Activated CD8-positive, alpha-beta memory T cell treated with anti-CD3 and anti-CD28 coated beads, Interleukin-2, amount 10 ng/mL, durations not matched to agents 7 days and 5 days (primary cell): ENCODE measurements at places on chromosomes 3 and 15. TPM values are rescaled to one million over a fixed set of nuclear protein-coding genes. Genes with fewer than 3 reads are reported as not detected.

NUP210 gene
- 186 TPM for total RNA-seq

FGD5 gene
- total RNA-seq: not detected

DNA sequence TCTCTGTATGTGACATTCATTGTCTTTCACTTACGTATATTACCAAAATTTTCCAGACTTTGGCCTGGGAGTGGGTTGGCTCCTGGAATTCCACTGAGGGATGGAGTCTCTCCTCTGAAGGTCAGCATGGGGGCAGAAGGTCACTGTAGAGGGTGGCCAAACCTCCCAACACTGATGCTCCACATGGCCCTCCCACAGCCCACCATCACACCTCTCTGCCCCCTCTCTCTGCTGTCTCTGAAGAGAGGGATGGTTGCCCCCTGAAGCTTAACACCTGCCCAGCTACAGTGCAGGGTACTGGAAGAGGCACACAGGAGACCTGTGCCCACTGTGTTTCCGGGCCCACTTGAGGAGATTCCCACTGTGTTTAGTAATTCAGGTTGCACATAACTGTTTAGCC lies 52.2 kb downstream of the CMTM6 start:
- no peak overlapping the region for H3K4me3 ChIP-seq
- H3K27me3 ChIP-seq: no peaks in the 10 kb centered on the region

DNA sequence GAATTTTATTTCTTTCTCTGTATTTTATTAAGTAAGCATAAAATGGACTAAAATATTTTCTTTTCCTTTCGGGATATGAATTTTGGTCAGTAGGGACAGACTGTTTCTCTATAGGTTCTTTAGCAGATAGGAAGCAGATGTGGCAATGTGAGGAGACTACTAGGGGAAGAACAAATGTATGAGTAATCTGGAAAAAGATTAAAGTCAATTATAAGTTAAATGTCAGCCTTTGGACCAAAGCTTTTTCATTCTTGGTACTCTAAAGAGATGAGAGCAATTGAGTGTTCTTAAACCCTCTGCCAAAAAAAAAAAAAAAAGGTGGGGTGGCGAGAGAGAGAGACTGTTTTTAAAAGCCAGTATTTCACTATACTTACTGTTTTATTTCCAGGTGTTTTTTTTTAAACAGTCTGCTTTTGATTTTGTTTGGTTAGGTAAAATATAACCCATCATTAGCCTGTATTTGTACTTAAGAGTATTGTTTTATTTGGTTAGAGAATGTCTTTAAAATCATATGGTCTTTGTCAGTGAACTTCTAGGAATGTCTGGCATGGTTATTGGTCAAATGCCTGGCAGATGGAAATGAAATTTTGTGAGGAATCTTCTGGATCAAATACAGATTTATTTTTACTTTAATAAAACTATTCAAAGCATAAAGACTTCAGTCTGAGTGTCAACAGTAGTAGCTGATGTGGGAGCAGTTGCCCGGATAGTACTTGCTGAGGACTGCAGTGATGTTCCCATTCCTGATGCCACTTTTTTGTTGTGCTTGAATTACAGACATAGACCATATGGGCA lies 63.8 kb downstream of the LRRC49 start:
- no peak for DNase-seq
- no peaks in the 10 kb centered on the region for H3K36me3 ChIP-seq
- H3K27me3 ChIP-seq: peaks cover 12% of the 10 kb centered on the region
- H3K4me3 ChIP-seq: no peak overlapping the region
- H3K4me1 ChIP-seq: no peaks in the 10 kb centered on the region

DAZL gene
- total RNA-seq: not detected

CYP11A1 gene
- not detected for total RNA-seq

DNA sequence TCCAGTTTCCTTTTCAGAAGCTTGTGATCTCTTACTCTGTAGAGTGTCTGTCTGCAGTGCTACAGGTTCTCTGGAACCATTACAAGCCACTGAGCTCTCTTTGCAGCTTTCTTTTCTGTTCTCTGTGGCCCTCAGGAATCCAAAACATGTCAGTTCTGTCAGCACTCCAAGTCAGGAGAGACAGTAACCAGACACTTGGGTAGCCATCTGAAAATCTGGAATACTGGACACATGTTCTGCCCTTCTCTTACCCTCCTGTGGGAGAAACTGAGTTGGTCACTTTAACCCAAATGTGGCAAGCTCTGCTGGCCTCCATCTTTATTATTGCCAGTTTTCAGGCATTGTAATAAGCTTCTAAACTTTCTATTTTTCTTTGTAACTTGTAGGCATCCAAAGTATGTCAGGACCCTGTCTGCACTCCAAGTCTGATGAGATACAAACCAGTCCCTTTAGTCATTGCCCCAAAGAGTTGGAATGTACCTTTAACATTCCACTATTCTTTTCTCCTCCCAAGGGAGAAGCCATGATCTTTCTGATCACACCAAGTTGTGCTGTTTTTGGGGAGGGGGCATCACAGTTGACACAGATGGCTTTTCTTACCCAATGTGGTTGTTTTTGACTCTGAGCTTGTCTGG lies 183.7 kb downstream of the DPH6 start:
- H3K4me1 ChIP-seq: no peaks in the 10 kb centered on the region
- no peak overlapping the region for H3K4me3 ChIP-seq

GUCA1C gene
- not detected for total RNA-seq

GRCh38 chr3:127590282-127590592 lies 296 bp downstream of the TPRA1 start:
- H3K4me3 ChIP-seq: peak overlapping the region; percentile 88
- H3K4me1 ChIP-seq: peaks cover 26% of the 10 kb centered on the region
- H3K36me3 ChIP-seq: peaks cover 3% of the 10 kb centered on the region
- DNase-seq: peak; percentile 57
- peak overlapping the region; percentile 43 for H3K27ac ChIP-seq

GRCh38 chr15:85380812-85381642 lies 624 bp downstream of the AKAP13 start:
- peak; percentile 68 for DNase-seq
- H3K27ac ChIP-seq: peak overlapping the region; percentile 94
- peak overlapping the region; percentile 78 for H3K4me3 ChIP-seq
- peaks cover 61% of the 10 kb centered on the region for H3K4me1 ChIP-seq
- no peaks in the 10 kb centered on the region for H3K27me3 ChIP-seq

- H3K4me3 ChIP-seq: no peak overlapping the region
- H3K27ac ChIP-seq: no peak overlapping the region
- H3K27me3 ChIP-seq: no peaks in the 10 kb centered on the region
- peaks cover 5% of the 10 kb centered on the region for H3K36me3 ChIP-seq
- no peaks in the 10 kb centered on the region for H3K4me1 ChIP-seq
Measured at GRCh38 chr3:67691207-67691606, 36.8 kb upstream of the SUCLG2 start.

GRCh38 chr15:98599909-98600691 lies 48.2 kb upstream of the IGF1R start:
- peaks cover 4% of the 10 kb centered on the region for H3K27me3 ChIP-seq
- H3K4me1 ChIP-seq: peaks cover 15% of the 10 kb centered on the region
- H3K36me3 ChIP-seq: no peaks in the 10 kb centered on the region
- peak overlapping the region; percentile 37 for H3K27ac ChIP-seq

DNA sequence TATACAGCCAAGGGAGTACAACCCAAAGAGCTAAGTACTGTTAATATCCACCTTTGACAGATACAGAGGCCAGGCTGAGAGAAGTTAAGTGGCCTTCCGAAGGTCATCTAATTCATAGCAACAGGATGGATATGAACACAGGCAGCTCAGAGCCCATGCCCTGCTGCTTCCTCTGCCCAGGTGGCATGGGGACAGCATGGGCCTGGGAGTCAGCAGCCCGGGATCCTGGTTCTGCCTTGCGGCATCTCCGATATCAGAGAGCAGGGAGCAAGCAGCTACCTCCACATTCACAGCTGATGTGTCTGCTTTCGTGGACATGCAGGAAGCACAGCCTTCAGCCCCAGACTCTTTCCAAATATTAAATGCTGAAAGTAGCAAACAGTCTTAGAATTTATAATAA lies 55.6 kb downstream of the STARD5 start:
- H3K4me3 ChIP-seq: no peak overlapping the region
- no peaks in the 10 kb centered on the region for H3K36me3 ChIP-seq
- peaks cover 7% of the 10 kb centered on the region for H3K27me3 ChIP-seq
- no peak overlapping the region for H3K27ac ChIP-seq
- no peak for DNase-seq

DNA sequence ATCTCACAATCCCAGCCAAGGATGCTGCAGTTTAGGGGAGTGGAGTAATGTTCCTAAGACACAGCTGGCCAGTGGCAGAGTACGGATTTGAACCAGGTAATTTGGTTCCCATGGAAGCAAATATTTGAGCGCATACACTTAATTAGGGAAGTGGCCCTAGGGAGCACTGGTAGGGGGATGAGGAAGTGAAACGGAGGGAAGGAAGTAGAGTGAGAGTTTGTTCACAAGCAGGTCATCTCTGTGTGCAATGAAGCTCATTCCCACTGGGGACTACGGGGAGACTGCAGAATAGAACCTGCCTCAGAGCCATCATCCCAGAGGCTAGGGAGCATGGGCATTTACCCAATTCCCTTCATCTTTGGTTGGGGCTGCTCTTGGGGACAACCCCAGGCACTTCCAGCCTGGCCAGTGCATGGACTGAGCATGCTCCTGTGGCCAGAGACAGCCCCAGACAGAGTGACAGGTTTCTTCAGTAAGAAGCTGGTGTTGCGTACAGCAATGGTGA lies 317.2 kb upstream of the PROK2 start:
- peaks cover 22% of the 10 kb centered on the region for H3K4me1 ChIP-seq
- H3K27me3 ChIP-seq: peaks cover 5% of the 10 kb centered on the region
- no peak overlapping the region for H3K4me3 ChIP-seq

DNA sequence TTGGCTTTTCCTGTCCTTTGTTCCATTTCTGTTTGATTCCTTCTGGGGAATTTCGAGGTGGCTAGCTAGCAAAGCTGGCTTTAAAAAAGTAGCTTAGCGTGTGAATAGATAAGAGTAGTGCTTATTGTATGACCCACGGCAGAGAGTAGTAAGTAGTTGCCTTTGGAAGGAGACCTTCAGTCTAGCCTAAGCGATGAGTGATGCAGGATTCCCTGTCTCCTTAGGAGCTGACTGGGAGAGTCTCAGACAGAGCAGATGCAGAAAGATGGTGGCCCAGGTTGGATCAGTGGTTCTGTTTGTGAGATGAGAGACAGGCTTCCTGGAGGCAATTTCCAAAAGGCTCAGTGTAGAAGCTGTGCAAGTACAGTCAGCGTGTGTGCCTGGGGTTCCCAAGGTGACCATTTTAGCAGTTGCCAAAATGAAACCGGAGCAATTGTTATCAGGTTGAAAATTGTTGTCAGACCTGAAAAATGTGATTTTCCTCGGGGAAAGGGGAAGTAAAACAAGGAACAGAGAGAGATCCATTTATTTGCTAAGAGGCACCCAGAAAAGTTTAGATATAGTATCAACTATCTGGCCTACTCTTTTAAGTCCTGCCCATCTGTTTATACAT lies 681 bp upstream of the IL5RA start:
- peaks cover 7% of the 10 kb centered on the region for H3K27me3 ChIP-seq
- peaks cover 25% of the 10 kb centered on the region for H3K4me1 ChIP-seq
- H3K27ac ChIP-seq: no peak overlapping the region
- no peak overlapping the region for H3K4me3 ChIP-seq
- no peaks in the 10 kb centered on the region for H3K36me3 ChIP-seq

- no peak overlapping the region for H3K4me3 ChIP-seq
- DNase-seq: no peak
- no peaks in the 10 kb centered on the region for H3K27me3 ChIP-seq
- no peaks in the 10 kb centered on the region for H3K4me1 ChIP-seq
- H3K27ac ChIP-seq: no peak overlapping the region
- no peaks in the 10 kb centered on the region for H3K36me3 ChIP-seq
Measured at GRCh38 chr3:3705090-3705775, 94.0 kb upstream of the LRRN1 start.

TMCO5A gene
- not detected for total RNA-seq

DNA sequence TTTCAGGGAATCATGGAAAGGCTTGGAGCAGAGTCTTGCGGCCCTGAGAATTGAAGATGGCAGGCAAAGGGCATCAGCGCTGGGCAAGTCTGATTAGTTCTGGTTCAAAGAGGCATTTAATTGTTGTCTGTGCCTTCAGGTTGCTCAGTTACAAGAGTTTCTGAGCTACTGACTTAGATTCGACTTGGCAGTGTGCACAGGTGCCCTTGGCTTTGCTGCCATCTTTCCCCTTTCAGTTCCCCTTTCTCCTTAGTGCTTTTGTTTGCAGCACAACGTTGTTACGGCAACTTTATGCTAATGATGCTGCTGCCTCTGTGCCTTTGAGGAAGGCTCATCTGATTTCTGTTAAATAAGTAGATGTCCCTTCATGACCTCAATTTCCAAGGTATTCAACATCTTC lies 12.5 kb downstream of the P2RY14 start:
- no peak for DNase-seq
- no peak overlapping the region for H3K4me3 ChIP-seq
- peaks cover 33% of the 10 kb centered on the region for H3K4me1 ChIP-seq
- H3K36me3 ChIP-seq: peaks cover 12% of the 10 kb centered on the region
- H3K27me3 ChIP-seq: no peaks in the 10 kb centered on the region
